ENCODE measurements at places on chromosomes 3 and 15. TPM values are rescaled to one million over a fixed set of nuclear protein-coding genes. Genes with fewer than 3 reads are reported as not detected.

CYP11A1 gene
- 3.2 TPM for total RNA-seq

KIF23 gene
- total RNA-seq: 16.0 TPM

ARRDC4 gene
- 2.9 TPM for total RNA-seq

NLGN1 gene
- 0.44 TPM for total RNA-seq

APOD gene
- total RNA-seq: 3.5 TPM

DNA sequence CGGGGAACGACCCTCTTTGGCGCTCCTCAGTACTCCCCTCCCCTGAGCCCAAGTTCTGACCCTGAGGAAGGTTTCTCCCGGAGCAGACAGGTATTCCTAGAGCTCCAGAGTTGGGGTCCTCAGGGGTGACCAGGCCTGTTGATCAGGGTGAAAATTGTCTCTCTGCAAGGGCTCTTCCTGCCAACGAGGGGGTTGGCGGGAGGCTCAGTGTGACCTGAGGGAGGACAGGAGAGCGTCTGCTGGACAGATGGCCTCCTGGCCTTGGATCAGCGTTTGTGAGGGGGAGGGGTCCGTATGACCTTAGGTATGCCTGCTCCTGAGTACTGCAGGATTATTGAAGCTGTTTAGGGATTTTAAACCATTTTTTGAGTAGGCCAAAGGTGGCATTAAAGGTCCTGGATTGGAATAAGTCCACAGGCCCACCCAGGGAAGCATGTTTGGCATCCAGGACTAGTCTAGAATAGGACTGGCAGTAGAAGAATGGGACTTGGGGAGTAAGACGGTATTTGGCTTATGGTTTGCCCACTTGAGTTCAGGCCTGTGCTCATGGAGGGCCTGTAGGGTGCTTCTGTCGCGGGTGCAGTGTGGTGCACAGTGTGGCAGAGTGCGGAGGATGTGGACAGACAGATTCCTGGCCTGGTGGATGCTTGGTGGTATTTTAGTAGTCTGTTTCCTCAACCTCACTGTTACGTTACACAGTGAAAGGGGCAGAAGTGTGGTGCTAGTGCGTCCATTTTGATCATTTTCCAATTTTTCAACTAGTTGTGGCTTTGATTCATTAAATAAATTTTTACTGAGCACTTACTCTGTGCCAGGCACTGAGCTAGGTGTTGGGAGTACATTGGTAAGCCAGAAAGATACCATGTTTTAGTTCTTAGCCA is 959 bp downstream of the ZNF592 start:
- ATAC-seq: peak; percentile 16

- peak; percentile 86 for ATAC-seq
These were observed 208.5 kb downstream of the LPP start for GRCh38 chr3:188362405-188362831.

Measured in esophagus mucosa (tissue), 1 donor.